ENCODE measurements at places on chromosomes 5 and 9.

- DNase-seq = no peak
Measured at GRCh38 chr9:93248386-93249040, 64.6 kb downstream of the WNK2 start.

GRCh38 chr5:92581690-92582089 is 999.3 kb downstream of the NR2F1-AS1 start:
- no peak for DNase-seq

GRCh38 chr9:127398275-127398647 is 1.3 kb downstream of the SLC2A8 start:
- no peak for DNase-seq

- DNase-seq = no peak
Measured at GRCh38 chr5:55450050-55450765, 84.6 kb downstream of the PLPP1 start.

GRCh38 chr5:119954106-119954505 is 324.7 kb downstream of the FAM170A start:
- no peak for DNase-seq

Measured in activated CD4-positive, alpha-beta T cell treated with anti-CD3 and anti-CD28 coated beads, Interleukin-2, amount 50 U/mL, for 24 hours (primary cell).